ENCODE measurements at places on chromosomes 7 and 10.

DNA sequence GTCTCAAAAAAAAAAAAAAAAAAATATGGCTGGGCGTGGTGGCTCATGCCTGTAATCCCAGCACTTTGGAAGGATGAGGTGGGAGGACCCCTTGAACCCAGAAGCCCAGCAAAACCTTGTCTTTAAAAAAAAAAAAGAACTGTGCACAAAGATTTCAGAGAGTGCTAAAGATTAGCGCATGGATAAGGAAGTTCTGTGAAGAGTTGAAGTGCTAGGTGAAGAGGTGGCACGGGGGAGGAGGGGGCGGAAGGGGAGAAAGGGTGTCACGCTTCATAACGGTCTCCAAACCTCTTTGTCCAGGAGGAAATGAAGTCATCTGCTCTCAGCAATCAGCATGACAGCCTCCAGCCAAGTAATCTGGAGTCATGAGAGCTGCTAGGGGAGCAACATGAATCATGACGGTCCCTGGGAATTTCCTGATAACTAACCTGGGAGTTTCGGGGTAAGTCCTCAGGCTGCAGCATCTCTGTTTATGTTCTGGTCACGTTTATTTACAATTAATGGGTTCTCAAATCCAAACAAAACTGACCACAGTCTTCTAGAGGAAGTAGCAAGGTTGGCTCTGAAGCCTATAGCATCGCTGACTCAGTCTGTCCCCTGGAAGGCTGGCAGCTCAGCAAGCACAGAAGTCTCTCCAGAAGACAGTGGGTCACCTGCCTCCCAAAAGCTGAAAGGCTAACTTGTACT is 1.9 kb upstream of the PLAU start:
- peak; percentile 77 for DNase-seq

DNA sequence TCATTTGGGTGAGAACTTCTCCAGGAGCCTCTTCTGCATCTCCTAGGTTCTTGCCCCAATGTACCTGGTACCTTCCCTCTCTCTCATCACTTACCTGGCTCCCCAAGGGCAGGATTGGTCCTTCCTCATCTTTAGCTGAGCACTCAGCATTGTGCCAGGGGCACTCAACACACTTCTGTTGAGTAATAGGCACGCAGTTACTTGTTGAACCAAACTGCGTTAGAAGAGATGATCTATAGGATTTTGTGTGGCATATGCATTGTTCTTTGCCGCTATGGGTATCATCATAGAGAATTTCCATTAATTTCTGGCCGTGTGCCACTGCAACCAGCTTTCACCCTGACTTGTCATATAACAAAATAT is 16.4 kb downstream of the TBXAS1 start:
- no peak for DNase-seq

GRCh38 chr10:96072674-96073073 is 29.3 kb downstream of the CCNJ start:
- no peak for DNase-seq

- no peak for DNase-seq
These were observed 47.5 kb downstream of the GSDME start for GRCh38 chr7:24709585-24710360.

- DNase-seq, result no peak
These were observed 19.1 kb upstream of the ARMS2 start for GRCh38 chr10:122435212-122435827.

DNA sequence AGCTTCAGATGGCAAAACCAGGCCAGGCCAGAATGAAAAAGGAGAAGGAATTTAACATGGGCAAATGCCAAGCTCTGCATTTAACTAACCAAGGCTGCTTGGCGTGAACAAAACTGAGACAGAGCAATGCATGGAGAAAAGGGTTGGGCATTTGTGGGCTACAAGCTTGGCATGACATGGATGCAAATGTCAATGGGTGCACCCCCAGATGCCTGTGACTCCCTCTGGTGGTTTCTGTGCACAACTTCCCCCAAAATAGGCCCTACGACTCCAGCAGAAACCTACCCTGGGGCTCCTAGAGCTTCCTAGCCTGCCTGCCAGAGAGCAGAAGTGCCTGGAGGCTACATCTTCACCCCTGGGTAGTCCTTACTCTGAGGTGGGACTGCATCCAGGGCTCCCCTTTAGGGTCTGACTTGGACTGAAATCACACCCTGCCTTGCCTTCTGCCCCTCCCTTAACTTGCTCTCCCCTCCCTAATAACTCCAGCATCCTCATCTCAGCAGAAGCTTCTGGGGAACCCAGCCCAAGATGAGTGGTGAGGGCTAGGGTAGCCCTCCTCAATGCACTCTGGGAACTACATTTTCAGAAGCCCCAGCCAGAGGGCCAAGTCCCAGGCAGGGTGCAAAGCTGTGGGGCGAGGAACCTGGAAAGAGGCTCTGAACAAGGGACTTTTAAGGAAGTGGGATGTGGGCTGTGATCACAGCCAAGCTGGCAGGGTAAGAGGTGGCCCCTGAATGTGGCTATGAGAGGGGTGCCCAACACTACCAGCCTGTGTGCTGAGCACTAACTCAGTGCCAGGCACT is 11.3 kb downstream of the GPRIN2 start:
- DNase-seq, result no peak

DNA sequence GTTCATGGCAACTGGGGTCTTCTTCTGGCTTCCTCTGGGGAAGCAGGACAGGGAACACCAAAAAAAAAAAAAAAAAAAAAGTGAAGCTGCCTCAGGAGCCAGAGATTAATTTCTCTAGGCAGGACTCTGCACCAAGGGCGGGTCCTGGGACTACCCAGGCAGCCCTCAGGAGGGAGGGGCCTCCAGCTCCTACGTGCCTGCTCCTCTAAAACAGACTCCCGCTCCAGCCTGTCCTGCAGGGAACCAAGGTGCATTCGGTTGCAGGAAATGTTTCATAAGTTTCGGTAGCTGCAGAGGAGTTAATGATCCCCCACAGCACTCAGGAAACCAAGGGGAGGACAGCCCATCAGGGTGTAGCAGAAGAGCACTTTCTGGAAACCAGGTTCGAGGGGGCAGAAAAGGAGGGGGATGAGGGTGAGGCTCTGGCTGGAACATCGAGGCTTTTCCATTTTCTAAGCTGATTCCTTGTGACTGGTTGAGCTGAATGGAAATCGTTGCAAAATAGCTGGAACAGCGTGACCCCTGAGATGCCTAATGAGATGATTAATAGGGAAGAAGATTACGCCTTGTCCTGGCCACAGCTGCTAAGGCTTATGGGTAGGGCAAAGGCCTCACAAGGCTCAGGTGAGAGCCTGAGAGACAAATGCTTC is 84.2 kb downstream of the STRA8 start:
- no peak for DNase-seq

GRCh38 chr7:79176859-79177477 is 276.5 kb downstream of the MAGI2 start:
- DNase-seq, result no peak
